ENCODE measurements at places on chromosomes 3 and 15.

DNA sequence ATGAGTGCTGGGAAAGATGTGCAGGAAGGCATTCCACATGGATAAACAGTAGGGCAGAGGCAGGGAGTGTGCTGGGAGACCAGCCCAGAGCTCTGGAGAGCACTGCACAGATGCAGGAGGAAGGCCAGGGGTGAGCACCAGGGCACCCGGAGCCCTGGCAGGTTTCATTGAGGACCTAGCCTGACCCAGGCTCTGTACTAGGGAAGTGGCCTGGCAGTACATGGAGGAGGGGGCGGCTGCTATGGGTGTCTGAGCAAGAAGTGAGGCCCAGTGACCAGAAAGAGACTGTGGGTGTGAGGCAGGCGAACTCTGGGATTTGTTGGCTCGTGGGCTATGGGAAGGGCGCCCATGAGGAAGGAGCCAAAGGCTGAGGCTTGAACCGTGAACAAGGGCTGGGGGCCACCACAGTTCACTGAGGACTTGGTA lies 139.1 kb downstream of the DNAJB8 start:
- DNase-seq, result no peak

GRCh38 chr15:49064281-49064653 lies 18.0 kb upstream of the SECISBP2L start:
- no peak for DNase-seq

- DNase-seq, result no peak
Observed at GRCh38 chr3:20186600-20187004, 596 bp upstream of the SGO1 start.

- DNase-seq, result no peak
Observed at GRCh38 chr3:195269375-195270078, 1.4 kb downstream of the XXYLT1 start.

DNA sequence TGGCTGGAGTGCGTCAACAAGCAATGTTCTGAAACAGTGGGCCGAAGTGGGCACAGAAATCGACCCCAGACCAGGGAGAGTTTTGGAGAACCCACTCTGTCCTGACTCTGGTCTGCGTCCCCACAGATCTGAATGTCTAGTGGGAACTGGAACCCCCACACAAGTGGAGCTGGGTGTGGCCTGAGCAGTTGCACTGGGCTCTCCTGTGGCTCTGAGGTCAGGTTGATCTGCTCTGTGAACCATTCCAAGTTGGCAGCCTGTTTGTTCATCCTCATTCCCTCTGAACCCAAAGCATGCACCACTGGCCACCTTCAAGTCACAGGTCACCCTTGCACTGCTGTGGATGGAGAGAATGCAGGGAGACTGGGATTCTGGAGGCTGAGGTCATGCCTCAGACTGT lies 60.5 kb downstream of the STARD5 start:
- no peak for DNase-seq

- DNase-seq, result no peak
Observed at GRCh38 chr3:55669133-55669532, 182.0 kb upstream of the WNT5A start.

- no peak for DNase-seq
Observed at GRCh38 chr3:34504366-34504765, 705.9 kb downstream of the PDCD6IP start.

Data from effector CD4-positive, alpha-beta T cell (primary cell).